ENCODE measurements at places on chromosomes 6 and 20. TPM values are rescaled to one million over a fixed set of nuclear protein-coding genes. Genes with fewer than 3 reads are reported as not detected.

Gene FAM83C
- under 0.01 TPM for total RNA-seq

Gene TREML2
- total RNA-seq: 11.1 TPM

Gene DAAM2
- 1.1 TPM for total RNA-seq

Gene C6orf118
- total RNA-seq: 0.24 TPM

Gene CPNE5
- 0.57 TPM for total RNA-seq

Gene BRD2
- 113 TPM for total RNA-seq

Gene LRRN4
- 0.05 TPM for total RNA-seq

Gene MATN4
- total RNA-seq: 0.14 TPM

Gene KCNK17
- total RNA-seq: 1.0 TPM

Gene LRRC73
- 0.09 TPM for total RNA-seq

Measured in thymus (tissue), 14 donors.